ENCODE measurements at places on chromosomes 13 and 19. TPM values are rescaled to one million over a fixed set of nuclear protein-coding genes. Genes with fewer than 3 reads are reported as not detected.
A peak's percentile ranks its signal among the peaks of the same experiment; 100 is the strongest.

- DNase-seq = peak; percentile 95
These were observed 2.4 kb upstream of the SSBP4 start for GRCh38 chr19:18416778-18417249.

- DNase-seq = no peak
These were observed 27.6 kb upstream of the TPT1 start for GRCh38 chr13:45368571-45368970.

The PEAK3 gene
- not detected for polyA plus RNA-seq

The CASP14 gene
- 0.04 TPM for polyA plus RNA-seq

DNA sequence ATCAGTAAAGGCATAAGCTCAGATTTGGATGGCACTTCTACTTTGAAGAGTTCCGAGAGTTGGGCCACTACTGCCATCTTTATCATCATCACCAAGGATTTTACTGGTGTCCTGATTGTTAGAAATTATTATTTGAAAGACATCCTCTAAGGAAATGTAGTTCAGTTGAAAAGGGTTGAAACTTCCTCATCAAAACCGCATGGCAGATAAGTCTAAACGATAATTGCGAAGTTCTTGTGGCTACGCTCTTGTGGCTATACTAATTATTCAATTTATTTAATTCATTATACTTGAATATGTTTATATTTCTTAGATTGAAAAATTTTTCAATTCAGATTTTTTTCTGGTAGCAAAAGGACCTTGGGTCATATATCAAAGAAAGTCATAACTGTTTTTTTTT lies 22.4 kb downstream of the TNFRSF19 start:
- DNase-seq = no peak

DNA sequence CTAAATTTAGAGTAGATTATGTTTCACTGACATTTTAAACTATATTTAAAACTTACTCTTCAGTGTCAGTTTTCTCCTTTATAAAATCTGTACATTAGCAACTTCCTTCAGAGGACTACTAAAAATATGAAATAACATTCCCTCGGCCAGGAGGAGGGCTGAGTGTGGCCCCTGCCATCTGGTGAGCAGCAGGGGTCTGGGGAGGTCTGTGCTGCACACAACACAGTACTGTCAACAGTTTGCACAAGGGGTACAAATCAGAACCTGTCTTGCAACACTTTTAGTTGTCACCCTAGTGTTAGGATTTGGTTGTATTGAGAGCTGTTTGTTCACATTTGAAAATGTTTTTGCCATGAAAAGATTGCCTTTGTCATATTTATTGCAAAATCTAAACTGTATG lies 48.9 kb downstream of the TPP2 start:
- no peak for DNase-seq
